Activated T-helper 1 cell treated with anti-CD3 and anti-CD28 coated beads, Interleukin-12 subunit alpha, Interleukin-12 subunit beta, Interleukin-2, Interleukin-4 antibody, amounts not matched to agents 30 ng/mL and 10 ng/mL and 1 ng/mL, durations not matched to agents 14 hours and 24 hours and 36 hours (primary cell): ENCODE measurements at places on chromosomes 6 and 20.

- H3K4me1 ChIP-seq, result no peaks in the 10 kb centered on the region
- no peak overlapping the region for H3K27ac ChIP-seq
- H3K36me3 ChIP-seq, result no peaks in the 10 kb centered on the region
- H3K27me3 ChIP-seq, result peaks cover 4% of the 10 kb centered on the region
Observed at GRCh38 chr20:63772781-63773518, 33.4 kb downstream of the SLC2A4RG start.

GRCh38 chr20:37317316-37317715 lies 27.9 kb downstream of the MANBAL start:
- no peak overlapping the region for H3K4me3 ChIP-seq
- H3K27ac ChIP-seq, result no peak overlapping the region
- no peaks in the 10 kb centered on the region for H3K27me3 ChIP-seq
- H3K36me3 ChIP-seq, result peaks cover 13% of the 10 kb centered on the region
- H3K4me1 ChIP-seq, result peaks cover 28% of the 10 kb centered on the region
- DNase-seq, result no peak

DNA sequence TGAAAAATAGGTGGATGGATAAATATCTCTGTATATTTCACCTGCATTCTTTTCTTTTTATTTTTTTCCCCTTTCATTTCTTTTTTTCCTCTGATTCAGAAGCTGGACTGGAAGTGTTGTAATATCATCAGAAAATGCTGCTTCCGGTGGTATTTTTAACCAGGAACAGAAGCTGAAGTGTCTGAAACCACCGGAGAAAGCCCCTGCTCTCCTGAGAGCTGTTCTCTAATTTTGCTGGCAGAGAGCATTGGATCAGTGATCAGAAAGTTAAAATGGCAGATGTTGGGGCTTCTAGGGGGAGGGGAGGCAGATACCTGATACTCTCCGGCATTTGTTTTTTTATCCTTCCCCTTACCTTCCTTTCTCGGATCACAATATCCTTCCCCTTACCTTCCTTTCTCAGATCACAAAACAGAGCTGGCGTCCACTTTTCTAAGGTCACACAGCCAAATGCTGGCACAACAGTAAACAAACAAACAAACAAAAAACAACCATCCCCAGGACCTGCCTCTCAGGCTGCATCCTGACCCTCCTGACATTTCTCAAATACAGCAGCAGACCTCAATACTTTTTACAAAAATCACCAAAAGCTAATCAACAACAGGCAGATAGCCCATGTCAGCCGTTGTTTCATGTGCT lies 143.2 kb upstream of the ZNF217 start:
- no peaks in the 10 kb centered on the region for H3K27me3 ChIP-seq
- no peaks in the 10 kb centered on the region for H3K36me3 ChIP-seq
- H3K27ac ChIP-seq, result peak overlapping the region; percentile 90
- DNase-seq, result peak; percentile 13

DNA sequence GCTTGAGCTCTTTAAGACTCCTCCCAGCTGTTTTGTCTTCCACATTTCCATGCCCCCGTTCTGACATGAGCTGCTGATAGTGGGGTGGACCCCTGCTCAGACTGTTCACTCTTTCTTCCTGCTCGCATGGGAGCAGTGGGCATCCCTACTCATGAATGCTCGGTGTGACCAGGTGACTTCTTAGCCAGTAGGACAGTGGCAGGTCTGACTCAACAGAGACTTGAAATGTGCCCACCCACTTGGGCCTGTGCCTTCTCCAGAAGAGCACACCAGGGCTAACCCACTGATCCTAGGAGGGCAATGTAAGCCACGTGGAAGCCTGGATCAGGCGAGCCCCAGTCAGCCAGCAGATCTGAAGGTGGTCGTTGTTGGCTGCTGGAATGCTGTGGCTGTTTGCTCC lies 582.0 kb downstream of the QKI start:
- no peak overlapping the region for H3K27ac ChIP-seq
- H3K4me3 ChIP-seq, result no peak overlapping the region
- H3K4me1 ChIP-seq, result no peaks in the 10 kb centered on the region

GRCh38 chr6:35320031-35320410 lies 22.3 kb upstream of the PPARD start:
- peaks cover 22% of the 10 kb centered on the region for H3K4me1 ChIP-seq
- H3K36me3 ChIP-seq, result peaks cover 68% of the 10 kb centered on the region
- no peak overlapping the region for H3K4me3 ChIP-seq
- H3K27me3 ChIP-seq, result no peaks in the 10 kb centered on the region
- H3K27ac ChIP-seq, result no peak overlapping the region
- DNase-seq, result no peak

- H3K27ac ChIP-seq, result no peak overlapping the region
- peaks cover 3% of the 10 kb centered on the region for H3K36me3 ChIP-seq
- no peaks in the 10 kb centered on the region for H3K4me1 ChIP-seq
- H3K27me3 ChIP-seq, result peaks cover 57% of the 10 kb centered on the region
- no peak for DNase-seq
Observed at GRCh38 chr6:1618311-1619097, 8.8 kb downstream of the FOXC1 start.

- peaks cover 12% of the 10 kb centered on the region for H3K4me1 ChIP-seq
- peaks cover 23% of the 10 kb centered on the region for H3K27me3 ChIP-seq
- DNase-seq, result no peak
- H3K36me3 ChIP-seq, result no peaks in the 10 kb centered on the region
- H3K27ac ChIP-seq, result no peak overlapping the region
Observed at GRCh38 chr6:156391061-156391672, 386.0 kb upstream of the ARID1B start.

GRCh38 chr20:48583801-48584200 lies 244.0 kb downstream of the PREX1 start:
- H3K4me3 ChIP-seq, result no peak overlapping the region
- no peak for DNase-seq
- peaks cover 13% of the 10 kb centered on the region for H3K27me3 ChIP-seq

DNA sequence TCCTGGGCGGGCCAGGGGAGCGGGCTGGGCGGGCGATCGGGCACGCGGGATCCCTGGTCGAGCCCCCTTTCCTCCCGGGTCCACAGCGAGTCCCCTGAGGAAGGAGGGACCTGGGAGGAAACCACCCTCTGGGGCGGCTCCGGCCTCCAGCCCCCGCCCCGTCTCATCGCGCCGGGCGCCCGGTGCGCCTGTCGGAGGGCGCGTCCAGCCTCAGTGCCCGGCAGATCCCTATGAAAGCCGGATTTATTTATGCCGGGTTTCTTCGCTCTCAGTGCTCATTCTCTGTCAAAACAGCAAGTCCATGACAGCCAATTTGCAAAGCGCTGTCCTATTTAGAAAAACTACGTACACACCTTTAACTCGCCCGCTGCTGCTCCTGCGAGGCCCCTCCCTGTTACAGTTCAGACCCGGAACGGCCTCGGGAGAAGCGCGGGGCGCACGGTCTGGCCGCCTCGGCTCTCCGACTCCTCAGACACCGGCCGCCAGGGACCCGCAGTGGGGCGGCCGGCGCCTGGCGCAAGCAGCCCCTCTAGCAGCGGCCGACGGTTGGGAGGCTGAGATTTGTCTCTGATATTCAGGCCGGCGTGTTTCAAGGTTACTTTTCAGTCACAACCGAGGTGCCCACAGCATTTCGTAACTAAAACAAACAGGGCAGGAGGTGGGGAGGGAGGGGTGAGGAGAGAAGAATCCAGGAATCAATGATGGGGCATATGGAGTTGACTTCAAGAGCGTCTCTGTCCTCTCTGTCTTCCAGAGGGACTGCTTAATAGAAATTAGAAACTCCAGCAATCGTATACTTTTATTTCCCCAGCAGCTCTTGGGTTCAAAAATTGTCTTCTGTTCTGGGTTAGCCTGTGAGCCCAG lies 782 bp upstream of the FOXA2 start:
- no peak overlapping the region for H3K4me3 ChIP-seq
- H3K36me3 ChIP-seq, result peaks cover 2% of the 10 kb centered on the region
- H3K27ac ChIP-seq, result peak overlapping the region; percentile 63
- peaks cover 52% of the 10 kb centered on the region for H3K27me3 ChIP-seq
- no peaks in the 10 kb centered on the region for H3K4me1 ChIP-seq

DNA sequence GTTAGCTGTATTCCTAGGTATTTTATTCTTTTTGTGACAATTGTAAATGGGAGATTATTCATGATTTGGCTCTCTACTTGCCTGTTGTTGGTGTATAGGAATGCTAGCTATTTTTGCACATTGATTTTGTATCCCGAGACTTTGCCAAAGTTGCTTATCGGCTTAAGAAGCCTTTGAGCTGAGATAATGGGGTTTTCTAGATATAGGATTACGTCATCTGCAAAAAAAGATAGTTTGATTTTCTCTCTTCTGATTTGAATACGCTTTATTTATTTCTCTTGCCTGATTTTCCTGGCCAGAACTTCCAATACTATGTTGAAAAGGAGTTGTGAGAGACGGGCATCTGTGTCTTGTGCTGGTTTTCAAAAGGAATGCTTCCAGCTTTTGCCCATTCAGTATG lies 163.2 kb upstream of the UST start:
- H3K27ac ChIP-seq, result no peak overlapping the region
- no peak overlapping the region for H3K4me3 ChIP-seq
- H3K36me3 ChIP-seq, result no peaks in the 10 kb centered on the region
- no peaks in the 10 kb centered on the region for H3K4me1 ChIP-seq

DNA sequence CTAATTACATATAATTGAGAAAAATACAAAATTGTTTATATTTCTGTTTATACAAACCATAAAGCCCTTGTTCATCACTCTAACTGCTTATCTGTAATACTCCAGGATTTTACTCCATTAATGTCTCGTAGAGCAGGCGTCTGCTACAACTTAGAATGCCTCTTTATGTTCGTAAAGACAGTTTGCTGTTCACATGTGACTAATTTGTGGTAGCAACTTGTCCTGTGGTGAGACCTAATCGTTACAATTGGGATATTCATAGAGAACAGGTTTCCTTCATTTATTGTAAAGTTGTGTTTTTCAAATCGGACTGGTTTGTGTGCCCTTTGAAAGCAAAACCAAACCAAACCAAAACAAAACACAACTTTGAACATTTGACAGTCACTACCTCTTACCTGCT lies 149.7 kb downstream of the ASCC3 start:
- peaks cover 3% of the 10 kb centered on the region for H3K36me3 ChIP-seq
- H3K27ac ChIP-seq, result no peak overlapping the region
- no peak overlapping the region for H3K4me3 ChIP-seq
- no peaks in the 10 kb centered on the region for H3K27me3 ChIP-seq

DNA sequence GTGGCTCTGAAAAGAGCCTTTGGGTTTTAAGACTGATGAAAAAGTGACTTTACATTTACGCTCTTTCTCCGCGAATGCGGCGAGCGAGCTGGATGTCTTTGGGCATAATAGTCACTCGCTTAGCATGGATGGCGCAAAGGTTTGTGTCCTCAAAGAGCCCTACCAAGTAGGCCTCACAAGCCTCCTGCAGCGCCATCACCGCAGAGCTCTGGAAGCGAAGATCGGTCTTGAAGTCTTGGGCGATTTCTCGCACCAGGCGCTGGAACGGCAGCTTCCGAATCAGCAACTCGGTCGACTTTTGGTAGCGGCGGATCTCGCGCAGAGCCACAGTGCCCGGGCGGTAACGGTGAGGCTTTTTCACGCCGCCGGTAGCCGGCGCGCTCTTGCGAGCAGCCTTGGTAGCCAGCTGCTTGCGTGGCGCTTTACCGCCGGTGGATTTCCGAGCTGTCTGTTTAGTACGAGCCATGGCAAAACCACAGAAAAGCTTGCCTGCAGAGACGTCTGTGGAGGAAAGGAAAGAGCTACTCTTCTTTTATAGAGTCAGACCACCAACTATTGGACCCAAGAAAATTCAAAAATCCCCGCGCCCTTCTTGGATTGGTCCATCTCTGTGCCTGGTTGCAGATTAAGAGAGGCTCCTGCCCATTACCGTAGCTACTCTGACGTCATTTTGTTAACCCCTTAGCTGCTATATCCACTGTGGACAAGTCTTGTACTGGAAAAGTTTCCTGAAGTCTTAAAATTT lies 55.5 kb upstream of the HFE start:
- peaks cover 2% of the 10 kb centered on the region for H3K27me3 ChIP-seq
- no peaks in the 10 kb centered on the region for H3K36me3 ChIP-seq

DNA sequence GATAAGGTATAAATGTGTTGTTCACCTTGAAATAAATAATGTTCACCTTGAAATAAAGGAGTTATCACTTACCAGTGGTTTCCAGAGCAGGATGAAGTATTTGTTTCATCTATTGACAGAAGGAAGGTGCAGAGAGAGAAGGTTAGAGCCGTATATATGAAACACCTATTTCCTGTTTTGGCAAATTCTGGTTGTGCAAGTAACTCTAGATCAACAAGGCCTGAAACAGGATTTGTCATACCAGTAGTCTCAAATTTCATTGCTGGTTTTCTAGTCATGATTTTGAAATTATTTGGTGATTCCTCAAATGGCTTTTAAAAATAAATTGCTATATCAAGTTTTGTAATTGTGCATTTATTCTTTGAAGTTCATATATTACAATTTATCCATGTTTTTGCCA lies at the start of gene CRISP3:
TSS of gene CRISP3 (minus strand) at position 130 of the 400 bp plus-strand sequence. CDS start at position 109, 21 bp downstream.
- H3K4me3 ChIP-seq, result no peak within 1 kb of the TSS
- no peaks in the 10 kb centered on the region for H3K4me1 ChIP-seq
- no peak for DNase-seq
- H3K27me3 ChIP-seq, result no peaks in the 10 kb centered on the region
- no peaks in the 10 kb centered on the region for H3K36me3 ChIP-seq
- H3K27ac ChIP-seq, result no peak within 1 kb of the TSS

- peaks cover 5% of the 10 kb centered on the region for H3K36me3 ChIP-seq
- no peak overlapping the region for H3K4me3 ChIP-seq
- no peak overlapping the region for H3K27ac ChIP-seq
- DNase-seq, result no peak
Observed at GRCh38 chr20:31515072-31515774, 981 bp downstream of the HM13 start.

DNA sequence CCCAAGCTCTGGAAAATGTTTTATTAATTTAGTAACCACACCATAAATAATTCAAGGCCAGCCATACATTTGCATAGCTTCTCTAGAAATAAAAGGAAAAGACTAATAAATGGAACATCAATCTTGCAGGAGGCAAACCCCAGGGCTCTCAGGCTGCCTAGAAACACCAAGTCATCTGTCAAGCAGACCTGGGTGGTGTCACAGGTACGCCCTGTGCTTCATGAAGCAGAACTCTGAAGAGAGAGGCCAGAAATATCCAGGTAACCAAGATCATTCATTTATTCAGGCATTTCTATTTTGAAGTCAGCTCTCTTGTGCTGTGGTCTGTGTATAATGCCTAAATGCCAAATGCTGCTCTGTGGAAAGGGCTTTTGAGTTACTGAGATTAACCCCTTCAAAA lies 45.3 kb upstream of the ARMH2 start:
- H3K4me1 ChIP-seq, result peaks cover 43% of the 10 kb centered on the region
- H3K36me3 ChIP-seq, result peaks cover 63% of the 10 kb centered on the region

DNA sequence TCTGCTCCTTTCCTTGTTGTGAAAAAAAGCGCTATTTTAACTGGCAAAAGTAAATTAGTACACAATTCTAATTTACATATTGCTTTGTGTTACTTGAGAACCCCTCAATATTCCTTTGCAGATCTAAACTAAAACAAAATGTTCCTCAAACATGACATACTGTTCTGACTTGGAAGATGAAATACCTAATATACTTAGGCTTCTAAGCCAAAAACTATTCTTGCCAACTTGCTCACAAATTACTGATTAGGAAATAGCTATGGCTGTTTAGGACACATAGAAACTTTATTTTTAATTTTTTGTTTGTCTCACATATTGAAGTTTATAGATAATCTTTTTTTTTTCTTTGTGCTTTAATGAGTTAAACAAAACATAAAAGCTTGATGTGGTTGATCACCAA lies 542.2 kb downstream of the GRIK2 start:
- H3K4me3 ChIP-seq, result no peak overlapping the region
- no peaks in the 10 kb centered on the region for H3K4me1 ChIP-seq
- no peaks in the 10 kb centered on the region for H3K36me3 ChIP-seq
